ENCODE measurements at places on chromosomes 7 and 10.

- no peak for DNase-seq
Measured at GRCh38 chr7:141455723-141456122, 95.5 kb upstream of the AGK start.

GRCh38 chr7:55423891-55424290, 58.8 kb downstream of the LANCL2 start:
- DNase-seq = no peak

DNA sequence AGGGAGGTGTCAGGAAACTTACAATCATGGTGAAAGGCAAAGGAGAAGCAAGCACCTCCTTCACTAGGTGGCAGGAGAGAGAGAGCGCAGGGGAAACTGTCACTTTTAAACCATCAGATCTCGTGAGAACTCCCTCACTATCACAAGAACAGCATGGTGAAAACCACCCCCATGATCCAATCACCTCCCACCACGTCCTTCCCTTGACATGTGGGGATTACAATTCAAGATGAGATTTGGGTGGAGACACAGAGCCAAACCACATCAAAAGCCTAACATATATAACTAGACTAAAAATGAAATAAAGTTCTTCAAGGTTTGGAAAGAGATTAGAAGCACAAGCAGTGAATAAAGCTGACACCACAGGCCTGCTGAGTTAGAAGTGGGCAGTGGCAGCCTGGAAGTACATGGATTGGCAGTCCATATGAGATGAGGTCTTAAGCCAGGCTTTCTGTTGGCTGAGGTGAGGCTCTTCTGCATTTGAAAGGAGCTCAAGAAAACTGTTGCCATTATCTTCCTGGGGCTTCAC, 96.4 kb upstream of the MDFIC start:
- DNase-seq = no peak

DNA sequence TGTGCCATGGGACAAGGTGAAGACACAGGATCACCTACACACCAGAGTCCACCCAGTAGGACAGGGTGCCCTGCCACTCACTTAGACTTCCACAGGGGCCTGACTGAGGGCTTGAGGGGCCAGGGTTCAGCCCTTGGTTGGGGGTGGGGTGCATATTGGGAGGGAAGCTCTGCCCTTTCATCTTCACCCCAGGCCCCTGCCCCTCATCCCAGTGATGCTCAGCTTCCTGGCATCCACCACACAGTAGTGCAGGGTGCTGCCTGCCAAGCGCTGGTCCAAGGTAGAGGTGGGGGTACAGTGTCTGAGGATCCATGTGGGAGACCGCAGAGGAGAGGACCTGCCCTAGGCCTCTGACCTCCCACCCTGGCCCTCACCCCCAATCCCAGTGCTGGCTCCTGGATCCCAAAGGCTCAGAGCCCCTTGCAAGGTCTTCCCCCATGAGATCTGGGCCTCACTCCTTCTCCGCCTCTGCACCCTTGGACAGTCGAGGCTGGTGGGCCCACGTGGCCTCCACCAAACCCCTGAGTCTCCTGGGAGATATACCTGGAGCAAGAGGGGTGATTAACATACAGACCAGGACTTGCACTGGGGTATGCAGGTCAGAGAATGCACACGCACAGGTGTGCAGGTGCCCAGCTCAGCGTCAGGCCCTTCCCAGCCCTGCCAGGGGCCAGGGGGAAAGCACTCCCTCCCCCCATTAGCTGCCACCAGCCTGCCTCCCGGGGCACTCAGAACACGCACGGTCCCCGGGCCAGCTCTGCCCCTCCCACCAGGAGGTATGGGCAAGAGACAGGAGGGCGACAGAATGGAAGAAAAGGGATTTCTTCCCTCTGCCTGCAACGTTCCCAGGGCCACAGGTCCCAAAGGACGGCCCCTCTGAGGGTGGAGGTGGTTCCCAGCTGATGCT, 8.6 kb upstream of the IRF5 start:
- no peak for DNase-seq

DNA sequence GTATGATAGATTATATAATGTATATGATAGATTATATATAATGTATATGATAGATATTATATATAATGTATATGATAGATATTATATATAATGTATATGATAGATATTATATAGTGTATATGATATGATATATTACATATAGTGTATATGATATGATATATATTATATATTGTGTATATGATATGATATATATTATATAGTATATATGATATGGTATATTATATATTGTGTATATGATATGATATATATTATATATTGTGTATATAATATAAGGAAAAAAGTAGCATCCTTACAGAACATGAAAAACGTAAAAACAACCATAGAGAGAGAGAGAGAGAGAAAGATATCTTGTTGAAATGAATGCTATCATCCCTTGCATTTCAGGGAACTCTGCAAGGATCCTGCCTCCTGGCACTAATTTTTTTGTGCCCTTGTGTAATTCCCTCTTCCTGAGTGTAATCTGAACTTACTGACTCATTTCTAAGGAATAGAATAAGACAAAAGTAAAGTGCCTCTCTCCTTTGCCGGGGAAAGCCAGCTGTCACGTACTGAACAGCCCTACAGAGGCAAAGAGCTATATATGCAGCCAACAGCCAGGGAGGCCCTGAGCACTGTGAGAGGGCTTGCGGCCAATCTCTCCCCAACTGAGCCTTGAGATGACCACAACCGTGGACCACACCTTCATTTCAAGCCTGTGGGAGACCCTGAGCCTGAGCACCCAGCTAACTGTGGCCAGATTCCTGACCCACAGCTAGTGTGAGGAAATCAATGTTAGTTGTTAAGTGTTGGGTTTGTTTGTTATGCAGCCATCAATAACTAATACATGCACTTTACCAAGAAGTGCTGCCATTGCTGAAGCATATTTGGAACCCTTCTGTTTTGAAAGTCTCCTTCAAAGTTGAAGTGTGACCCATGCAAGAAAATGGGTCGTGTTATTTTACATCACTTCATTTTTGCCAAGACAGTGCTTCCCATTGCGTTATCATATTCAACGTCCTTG, 61.1 kb upstream of the EZH2 start:
- peak; percentile 64 for DNase-seq

DNA sequence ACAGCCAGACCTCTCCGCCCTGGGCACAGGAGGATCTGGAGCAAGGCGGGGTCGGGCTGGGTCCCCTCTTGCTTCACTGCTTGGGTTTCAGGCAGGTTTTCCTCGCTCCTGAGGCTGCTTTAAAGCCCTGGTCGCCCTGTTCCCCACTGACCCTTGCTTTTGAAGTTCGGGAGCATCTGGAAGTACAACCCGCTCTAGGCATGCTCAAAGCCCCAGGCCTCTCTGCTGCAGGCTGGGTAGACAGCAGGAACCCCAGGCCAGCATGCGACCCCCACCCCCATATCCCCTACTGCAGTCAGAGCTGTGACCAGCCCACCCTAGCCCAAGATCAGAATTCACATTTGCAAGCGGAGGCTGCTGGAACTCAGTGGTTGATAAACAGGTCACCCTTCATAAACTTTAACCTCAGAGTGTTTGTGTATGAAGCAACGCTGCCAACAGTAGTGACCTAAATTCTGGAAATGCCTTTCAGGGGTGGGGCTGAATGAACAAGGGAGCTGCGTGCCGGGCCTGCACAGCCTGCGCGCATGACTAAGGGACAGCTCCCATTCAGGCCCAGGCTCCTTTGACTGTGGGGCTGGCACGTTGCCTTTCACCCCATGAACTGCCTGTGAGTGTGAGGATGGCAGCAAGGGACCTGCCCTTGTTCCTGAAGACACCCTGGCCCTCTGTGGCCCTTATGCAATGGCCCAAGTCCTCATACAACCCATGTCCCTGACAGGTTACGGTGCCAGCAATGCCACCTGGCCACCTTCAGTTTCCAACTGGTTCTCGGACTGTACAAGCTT, 52.5 kb downstream of the PROSER2 start:
- peak; percentile 88 for DNase-seq

DNA sequence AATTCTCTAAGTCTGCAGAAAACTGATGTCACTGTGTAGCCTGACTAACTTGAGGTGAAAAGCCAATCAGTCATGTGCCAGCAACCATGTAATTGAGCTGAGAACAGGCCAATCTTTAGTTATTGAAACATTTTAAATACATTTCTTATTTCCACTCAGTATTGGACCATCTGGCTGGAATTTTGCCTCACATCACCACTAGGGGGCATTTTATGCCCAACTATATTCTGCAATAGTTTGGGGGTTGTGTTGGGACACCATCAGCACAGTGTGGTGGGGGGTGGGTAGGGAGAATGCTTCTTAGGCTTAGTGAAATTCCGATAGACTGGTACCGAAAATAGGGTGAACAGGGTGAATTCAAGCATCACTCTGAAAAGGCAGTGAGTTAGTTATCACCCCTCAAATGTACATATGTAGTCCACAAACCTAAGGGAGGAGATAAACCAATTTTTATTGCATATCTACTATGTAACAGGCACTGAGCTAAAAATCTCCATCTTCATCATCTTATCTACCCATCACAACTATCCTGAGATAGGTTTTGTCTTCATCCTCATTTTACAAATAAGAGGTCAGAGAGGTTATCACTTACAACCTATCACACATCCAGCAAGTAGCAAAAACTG, 17.8 kb downstream of the NPSR1 start:
- DNase-seq = peak; percentile 34

GRCh38 chr10:44020322-44021111, 364.4 kb downstream of the CXCL12 start:
- no peak for DNase-seq

Data from H4 (cell line).